ENCODE measurements at places on chromosomes 3 and 15.

GRCh38 chr3:107117922-107118536 is 259.2 kb upstream of the CCDC54 start:
- DNase-seq: peak; percentile 5

GRCh38 chr3:107271787-107272387 is 105.4 kb upstream of the CCDC54 start:
- no peak for DNase-seq

GRCh38 chr15:52683580-52683979 is 4.4 kb upstream of the ATOSA start:
- DNase-seq: no peak

DNA sequence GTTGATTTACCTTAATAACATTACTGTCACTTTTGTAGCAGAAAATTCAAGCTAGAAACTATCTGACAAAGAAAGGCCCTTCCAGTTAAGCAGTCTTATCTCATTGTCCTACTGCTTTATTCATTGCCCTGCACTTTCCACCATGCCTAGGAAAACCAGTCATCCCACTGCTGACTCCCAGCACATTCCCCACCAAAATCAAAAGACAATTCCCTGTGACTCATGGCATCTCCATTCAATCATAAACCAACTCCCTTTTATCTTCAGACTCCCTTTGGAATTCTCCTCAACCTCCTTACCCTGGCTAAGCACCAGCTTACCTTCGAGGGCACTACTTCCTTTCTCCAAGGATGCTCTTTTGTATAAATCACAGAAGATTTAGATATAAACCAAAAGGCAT is 184.3 kb downstream of the PLCH1 start:
- DNase-seq: no peak

GRCh38 chr3:127097481-127097880 is 95.5 kb upstream of the PRR23E start:
- DNase-seq: no peak

DNA sequence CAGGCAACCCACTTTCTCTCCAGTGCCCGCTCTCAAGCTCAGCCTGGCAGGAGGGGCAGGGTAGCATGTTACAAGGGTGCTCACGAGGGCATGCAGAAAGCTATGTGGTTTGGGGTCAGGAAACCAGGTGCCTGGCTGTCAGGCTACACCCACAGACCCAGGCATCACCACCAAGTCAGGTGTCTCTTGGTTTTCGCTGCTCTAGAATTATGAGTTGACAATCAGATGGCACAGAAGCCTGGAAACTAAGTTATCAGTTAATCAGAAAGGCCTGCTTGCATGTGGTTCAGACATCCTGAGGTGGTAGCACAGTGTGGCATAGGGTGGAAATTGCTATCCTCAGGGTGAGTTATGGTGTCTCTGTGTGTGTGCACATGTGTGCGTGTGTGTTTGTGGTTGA is 16.2 kb upstream of the CCR9 start:
- DNase-seq: no peak

DNA sequence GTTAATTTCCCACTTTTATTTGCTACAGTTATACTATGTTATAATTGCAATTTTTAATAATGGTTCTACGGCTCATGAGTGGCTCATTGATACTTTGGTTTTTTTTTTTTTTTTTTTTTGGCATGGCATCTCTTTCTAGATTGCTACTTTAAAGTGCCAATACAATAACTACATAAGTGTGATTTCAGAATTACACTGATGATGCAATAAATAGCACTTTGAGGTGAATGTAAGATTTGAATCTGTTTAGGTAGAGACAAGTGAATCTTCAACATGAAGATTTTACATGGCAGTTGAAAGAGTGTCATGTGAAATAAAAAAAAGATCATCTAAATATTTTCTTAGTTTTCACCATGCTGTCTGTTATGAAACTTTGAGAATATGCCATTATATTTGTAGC is 75.7 kb downstream of the KBTBD8 start:
- DNase-seq: no peak

- DNase-seq: no peak
Observed at GRCh38 chr15:61467823-61468222, 238.7 kb upstream of the RORA start.

DNA sequence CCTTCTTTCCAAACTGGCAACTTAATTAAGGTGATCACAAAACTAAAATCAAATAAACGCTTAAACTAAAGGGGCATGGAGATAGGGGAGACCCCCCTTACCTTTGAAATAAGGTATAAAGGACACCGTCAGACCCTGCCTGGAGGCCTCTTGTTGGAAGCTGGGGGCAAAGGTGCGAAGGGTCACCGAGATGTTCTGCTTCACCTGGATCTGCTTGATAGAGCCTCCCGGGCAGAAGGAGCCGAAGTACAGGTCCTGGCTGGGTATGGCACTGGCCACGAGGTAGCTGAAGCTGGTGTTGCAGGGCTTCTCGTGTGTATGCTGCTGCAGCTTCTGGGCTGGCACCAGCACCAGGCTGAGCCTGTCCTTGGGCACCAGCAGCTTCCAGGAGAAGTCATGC is 53.0 kb downstream of the CDCP1 start:
- no peak for DNase-seq

- no peak for DNase-seq
Observed at GRCh38 chr15:33946152-33946551, 22.1 kb upstream of the CHRM5 start.

DNA sequence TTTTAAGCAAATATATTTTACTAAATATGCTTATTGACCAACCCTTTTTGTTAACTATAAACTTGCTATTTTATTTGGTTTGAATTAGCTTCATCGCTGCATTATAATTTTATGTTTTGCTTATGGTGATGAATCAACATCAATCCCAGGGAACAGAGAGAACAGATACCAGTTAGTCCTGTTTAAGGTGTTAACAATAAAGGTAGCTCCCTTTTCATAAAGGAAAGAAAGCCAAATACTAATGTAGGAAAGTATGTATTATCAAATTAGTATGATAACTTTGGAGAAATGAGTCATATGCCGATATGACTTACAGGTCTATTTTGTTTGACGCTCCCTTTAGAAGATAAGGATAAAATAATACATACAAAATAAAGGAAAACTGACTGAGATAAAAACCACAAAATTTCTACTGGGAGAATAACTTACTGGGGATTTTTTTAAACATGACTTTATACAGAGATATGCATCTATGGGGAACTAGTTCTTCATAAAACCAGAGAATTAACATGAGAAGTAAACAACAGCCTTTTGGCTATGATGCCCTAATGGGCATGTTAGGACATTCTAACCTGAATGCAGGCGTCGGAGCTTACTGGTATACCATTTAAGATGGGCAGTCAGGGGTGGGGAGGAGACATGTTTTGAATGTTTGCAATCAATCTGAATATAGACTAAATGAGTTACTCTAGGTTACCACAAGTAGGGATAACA is 4.5 kb downstream of the OR5K2 start:
- no peak for DNase-seq

GRCh38 chr15:28219116-28219515 is 102.9 kb downstream of the HERC2 start:
- no peak for DNase-seq

GRCh38 chr3:124800076-124800475 is 69.8 kb downstream of the UMPS start:
- DNase-seq: no peak

DNA sequence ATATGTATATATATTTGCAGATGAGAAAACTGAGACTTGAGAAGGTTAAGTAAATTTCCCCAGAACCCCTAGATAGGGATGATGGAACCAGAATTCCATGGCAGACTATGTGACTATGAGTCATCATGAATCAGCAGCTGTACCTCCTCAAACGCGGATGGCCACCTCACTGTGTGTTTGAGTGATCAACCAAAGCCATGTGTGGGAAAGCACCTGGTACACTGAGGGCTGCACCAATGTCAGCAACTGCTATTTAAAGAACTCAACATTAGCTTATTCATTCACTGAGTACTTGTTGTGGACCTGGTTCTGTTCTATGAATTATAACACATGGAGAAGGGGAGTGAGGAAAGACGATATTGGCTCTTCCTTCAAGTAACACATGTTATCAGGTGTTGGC is 377.0 kb downstream of the GAP43 start:
- peak; percentile 69 for DNase-seq

DNA sequence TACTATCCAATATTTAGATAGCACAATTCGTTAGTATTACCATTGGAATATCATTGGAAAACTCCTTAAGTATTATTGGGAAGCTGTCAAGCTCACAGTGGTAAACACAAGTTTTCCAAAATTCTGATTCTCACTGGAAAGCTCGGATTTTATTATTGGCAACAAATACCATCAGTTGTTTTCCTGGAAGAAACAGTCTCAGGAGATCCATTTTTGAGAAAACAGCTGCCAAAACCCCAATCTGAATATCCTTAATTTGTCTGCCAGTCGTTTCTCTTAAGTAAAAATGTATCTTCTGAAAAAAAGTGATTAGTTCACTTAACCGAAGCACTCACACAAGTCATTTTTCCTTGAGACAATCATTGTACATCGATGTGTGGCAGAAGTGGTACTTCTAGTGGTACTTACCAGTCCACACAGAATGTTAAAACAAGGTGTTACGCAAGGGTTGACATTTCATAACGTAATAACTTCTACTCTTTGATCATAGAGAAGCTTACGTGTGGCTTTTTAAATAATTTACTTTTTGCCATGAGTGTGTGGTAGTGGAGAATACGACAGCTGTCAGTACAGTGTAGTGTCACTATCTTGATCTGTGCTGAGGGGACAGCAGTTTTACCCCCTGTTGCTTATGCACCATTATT is 74.9 kb downstream of the FAM43A start:
- no peak for DNase-seq

GRCh38 chr3:162738784-162739183 is 1242.2 kb downstream of the OTOL1 start:
- DNase-seq: no peak

DNA sequence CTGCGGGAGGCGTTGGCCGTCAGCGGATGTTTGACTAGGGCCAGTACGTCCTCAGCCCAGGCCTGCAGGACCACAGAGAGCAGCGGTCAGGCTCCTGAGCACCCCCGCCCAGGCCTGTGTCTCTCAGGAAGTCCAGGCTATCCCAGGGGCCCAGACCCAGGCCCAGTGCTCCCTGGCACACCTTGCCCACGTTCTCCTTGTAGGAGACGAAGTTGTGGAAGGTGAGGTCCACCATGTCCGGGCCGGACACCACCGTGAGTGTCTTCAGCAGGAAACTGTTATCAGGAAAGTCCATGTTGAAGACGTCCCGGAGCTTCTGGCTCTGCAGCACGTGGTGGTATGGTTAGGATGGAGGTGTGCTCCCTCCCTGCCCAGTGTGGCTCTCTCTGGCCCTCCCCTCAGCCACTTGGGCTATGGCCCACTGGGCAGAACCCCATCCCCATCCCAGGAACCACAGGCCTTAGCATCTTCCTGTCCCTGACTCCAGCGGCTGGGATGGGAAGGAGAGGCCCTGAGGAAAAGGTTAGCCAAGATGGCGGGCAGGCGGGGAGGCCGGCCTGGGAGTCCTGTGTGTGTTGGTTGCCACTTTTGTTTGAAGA is 5.3 kb downstream of the PLCB2 start:
- DNase-seq: no peak

DNA sequence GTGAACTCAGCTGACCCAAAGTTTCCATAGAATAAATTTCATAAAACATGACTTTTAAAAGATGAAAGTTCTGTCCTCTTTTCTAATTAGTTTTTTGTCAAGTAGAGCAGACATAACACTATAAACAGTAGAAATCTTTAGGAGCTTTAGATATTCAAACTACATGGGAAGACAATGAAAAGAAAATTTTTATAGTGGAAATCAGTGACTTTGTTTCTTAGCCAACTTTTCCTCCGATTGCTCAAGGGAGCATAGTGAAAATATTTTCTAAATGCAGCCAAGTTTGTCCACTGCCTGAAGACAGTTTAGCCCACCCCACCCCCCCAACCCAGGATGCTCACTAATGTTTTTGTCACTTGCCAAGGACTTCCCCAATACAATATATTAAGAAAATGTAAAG is 114.9 kb downstream of the PLD1 start:
- DNase-seq: no peak

GRCh38 chr15:89614164-89614563 is 38.9 kb downstream of the TICRR start:
- DNase-seq: no peak

- DNase-seq: no peak
Observed at GRCh38 chr3:65582012-65582717, 456.6 kb downstream of the MAGI1 start.

DNA sequence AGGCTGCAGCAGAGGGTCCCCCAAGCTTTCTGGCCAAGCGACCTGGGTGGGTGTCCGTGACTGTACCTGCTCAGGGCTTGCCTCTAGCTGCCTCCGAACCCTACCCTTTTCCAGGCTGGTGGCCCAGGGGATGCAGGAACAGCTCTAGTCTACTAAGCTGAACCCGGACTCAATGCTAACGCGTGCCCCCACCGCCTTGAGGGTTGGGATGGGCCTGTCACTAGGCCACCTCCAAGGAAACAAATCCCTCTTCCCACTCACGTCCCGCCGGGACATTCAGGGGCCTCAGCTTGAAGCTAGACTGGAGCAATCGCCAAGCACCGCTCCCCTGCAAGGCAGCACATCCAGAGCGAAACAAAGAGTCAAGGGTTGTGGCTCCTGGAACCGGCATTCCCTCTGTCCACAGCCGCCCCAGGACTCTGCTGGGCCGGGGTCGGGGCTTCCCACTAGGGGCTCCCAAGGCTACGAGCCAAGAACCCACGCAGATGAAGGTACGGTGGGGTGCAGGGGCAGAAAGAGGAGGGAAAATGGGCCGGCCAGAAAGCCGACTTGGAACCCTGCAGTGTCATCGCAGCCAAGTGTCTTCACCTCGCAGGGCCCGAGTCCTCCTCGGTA is 2.9 kb downstream of the FBXL22 start:
- DNase-seq: no peak

DNA sequence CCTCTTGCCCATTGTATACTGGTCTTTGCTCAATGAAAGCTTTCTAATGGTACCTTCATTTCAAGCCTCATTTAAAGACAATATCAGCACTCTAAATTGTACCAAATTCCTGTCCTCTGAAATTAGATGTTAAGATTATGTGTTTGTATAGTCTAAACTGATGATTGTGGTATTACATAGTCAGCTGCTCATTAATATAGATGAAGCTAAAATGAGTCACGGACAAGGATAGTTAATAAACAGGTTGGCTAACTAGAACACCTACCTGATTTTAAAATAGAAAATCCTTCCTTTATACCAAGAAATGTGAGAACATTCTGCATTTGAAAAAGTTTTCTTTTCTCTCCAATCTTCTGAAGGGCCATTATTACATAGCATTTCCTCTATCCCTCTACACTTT is 2.9 kb downstream of the PRKCI start:
- no peak for DNase-seq

GRCh38 chr15:65101411-65101890 is 13.5 kb downstream of the UBAP1L start:
- DNase-seq: no peak

DNA sequence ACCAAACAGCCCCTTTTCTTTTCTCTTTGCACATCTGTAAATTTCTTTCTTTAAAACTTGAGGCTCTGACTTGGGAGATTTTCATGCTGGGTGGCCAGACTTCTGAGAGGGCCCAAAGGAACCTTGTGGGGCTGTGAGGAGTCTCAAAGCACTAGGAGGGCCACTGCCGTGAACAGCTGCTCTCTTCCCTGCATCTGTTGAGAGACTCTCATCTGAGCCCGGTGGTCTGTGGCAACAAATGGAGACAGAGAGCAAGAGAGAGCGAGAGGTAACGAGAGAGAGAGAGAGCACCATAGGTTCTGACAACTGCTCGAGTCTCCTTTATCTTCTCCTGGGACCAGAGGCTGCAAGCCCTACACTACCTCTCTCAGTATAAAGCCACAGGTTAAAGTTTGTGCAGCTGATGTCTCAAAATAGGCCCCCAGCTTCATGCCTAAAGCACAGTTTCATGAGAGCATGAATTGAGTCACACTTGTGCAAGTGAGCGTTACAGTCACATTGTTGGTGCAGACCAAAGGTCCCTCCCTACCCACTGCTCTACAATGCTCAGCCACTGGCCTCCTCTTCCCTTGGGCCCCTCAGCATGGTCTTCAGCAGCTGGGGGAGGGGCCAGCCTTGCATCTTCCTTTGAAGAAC is 60.7 kb downstream of the ZNF621 start:
- no peak for DNase-seq
